ENCODE measurements at places on chromosomes 5 and 9.

DNA sequence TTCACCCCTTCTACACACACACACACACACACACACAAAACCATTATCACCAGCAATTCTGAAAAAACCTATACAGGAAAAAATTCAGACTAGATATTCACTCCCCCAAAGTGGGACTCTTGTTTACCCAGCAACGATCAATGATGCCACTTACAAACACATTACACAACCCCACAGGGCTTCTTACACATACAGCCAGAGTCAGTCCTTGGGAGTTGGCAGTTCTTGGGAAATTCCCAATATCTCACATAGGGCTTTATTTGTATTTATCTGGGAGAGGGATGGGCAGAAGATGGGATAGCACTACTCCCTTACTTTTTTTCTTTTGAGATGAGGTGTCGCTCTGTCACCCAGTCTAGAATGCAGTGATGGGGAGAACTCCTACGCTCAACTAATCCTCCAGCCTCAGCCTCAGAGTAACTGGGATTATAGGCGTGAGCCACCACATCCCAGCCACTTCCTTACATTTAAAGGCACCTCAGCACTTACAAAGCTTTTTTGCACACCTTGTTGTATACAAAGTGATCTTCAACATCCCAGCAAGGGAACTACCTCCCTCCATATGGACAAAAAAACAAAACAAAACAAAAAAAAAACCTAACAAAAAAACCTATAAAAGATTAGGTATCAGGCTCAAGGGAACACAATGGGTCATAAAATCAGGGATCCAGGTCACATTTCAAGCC is 168.4 kb downstream of the TSSK1B start:
- no peak for DNase-seq

- no peak for DNase-seq
Measured at GRCh38 chr5:146548781-146549449, 32.9 kb upstream of the GPR151 start.

DNA sequence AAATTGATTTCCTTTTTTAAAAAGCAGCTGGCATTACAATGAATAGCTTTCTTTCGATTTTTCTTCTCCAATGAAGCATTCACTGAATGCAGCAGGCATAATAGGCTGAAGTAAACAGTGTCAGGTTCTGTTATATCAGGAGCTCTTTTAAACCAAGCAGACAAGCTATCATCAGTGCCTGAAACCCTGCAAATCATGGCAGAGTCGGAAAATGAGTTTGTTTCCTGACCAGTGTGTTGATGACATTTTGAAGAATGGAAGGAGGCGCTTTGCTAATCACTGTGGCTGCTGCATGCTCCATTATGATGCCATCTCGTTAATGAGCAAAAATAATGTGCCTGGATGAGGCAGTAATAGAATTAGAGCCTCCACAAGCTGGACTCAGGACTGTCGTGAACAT is 284.5 kb downstream of the ZNF608 start:
- no peak for DNase-seq

DNA sequence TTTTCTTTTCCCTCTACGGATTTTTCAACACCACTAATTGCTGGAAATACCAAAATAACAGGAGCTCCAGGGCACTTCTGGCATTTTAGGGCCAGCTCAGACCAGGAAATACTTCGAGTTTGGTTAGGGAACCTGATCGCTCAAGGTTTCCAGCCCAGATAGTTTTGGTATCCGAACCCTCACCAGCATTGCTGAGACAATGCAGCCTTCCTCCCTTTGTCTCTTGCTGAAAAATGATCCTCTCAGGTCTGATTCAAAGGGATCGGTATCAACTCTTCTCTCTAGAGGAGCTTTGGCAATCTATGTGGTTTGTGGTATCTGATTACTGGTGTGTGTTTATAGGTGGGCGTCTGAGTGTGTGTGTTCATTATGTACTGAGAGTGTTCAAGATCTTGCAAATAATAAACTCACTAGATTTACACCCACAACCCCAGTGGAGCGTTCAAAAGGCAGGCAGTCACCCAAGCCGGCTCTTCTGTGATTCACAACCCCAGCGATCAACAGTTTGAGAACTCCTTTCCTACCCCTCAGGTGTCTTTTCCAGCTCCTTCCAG is 122.8 kb upstream of the EGFLAM start:
- no peak for DNase-seq

GRCh38 chr5:166909926-166910325 is 1381.5 kb upstream of the WWC1 start:
- no peak for DNase-seq

- no peak for DNase-seq
Measured at GRCh38 chr5:158716668-158717067, 383.0 kb downstream of the EBF1 start.

DNA sequence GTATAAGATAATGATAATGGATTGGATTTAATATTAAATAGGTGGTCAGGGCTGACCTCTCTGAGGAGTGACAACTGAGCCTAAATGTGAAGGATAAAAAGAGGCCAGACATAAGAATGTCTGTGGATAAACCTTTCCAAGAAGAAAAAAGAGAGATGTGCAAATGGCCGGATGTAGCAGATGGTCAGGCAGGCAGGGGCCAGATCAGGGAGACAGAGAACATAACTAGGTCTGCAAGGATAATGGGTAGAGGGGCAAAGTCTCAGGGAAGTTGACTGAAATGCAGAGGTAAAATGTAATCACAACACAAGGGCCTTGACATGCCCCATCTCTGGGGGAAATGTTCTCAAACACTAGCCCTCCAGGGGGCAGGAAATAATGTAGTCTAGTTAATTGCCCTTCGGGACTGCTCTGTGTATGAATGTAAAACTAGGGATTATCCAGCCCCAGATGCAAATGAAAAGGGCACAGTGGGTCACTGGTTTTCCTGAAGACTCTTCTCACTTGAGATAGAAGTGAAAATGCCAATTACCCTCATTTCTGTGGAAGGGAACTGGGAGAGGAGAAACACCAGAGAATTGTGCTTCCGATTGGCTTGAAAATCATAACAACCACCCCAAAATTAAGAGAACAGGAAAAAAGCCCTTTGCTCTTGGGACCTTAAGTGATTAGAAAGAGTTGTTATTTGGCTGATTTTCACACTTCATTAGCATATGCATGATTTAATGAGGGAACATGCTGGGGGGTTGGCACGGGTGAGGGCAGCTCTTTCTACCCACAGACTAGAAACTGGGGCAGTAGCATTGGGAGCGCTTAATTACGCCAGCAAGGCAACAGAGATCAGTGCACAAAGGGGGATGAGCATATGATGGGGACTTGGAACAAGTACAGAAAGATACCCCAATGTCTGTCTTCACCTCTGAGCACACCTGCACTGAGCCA is 88.6 kb downstream of the PPP2R2B start:
- no peak for DNase-seq

- no peak for DNase-seq
Measured at GRCh38 chr5:62779010-62779422, 200.4 kb downstream of the LRRC70 start.
